ENCODE measurements at places on chromosomes 5 and 9. TPM values are rescaled to one million over a fixed set of nuclear protein-coding genes. Genes with fewer than 3 reads are reported as not detected.
A peak's percentile ranks its signal among the peaks of the same experiment; 100 is the strongest.

ADGRD2 gene
- total RNA-seq = not detected

DNA sequence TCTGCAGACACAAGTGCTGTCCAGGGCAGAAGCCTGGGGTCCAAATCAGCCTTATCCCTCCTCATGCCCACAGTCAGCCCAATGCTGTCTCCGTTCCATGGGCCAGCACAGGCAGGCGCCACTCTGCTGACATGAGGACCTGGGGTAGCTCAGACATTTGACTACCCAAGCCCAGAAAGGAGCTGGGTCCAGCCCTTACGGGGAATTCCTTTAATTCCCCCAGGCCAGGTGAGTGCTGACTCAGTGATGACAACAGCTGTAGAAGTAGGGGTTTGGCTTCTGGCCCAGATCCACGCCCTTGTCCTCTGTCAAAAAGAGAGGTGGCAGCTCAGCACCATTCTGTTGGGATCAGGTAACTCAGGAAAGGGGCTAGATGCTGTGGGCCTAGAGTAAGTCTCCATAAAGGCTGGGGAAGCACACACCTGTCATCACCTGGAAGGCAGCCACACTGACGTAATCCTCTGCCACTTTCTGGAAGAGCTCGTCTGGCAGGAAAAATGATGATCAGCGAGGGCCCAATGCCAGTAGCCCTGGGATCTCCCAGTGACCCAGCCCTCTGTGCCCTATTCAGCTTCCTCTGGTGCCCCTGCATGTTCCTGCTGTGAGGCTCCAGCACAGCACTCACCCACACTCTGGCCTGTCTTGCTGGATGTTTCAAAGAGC lies 1.9 kb downstream of the RAB24 start:
- peaks cover 21% of the 10 kb centered on the region for H3K4me1 ChIP-seq
- DNase-seq = peak; percentile 17
- H3K27ac ChIP-seq = no peak overlapping the region
- no peaks in the 10 kb centered on the region for H3K36me3 ChIP-seq

- DNase-seq = no peak
- no peaks in the 10 kb centered on the region for H3K27me3 ChIP-seq
- H3K4me1 ChIP-seq = no peaks in the 10 kb centered on the region
- no peaks in the 10 kb centered on the region for H3K36me3 ChIP-seq
Observed at GRCh38 chr5:39561421-39561820, 136.6 kb upstream of the DAB2 start.

- no peak for DNase-seq
- H3K4me1 ChIP-seq = peaks cover 6% of the 10 kb centered on the region
- no peak overlapping the region for H3K4me3 ChIP-seq
- no peaks in the 10 kb centered on the region for H3K36me3 ChIP-seq
- H3K27me3 ChIP-seq = no peaks in the 10 kb centered on the region
Observed at GRCh38 chr5:142795251-142795650, 25.1 kb downstream of the ARHGAP26 start.

- H3K4me1 ChIP-seq = no peaks in the 10 kb centered on the region
- H3K27me3 ChIP-seq = peaks cover 30% of the 10 kb centered on the region
- H3K4me3 ChIP-seq = no peak overlapping the region
Observed at GRCh38 chr5:38660194-38660668, 103.8 kb upstream of the LIFR start.

UBE2QL1 gene
- not detected for total RNA-seq

HRCT1 gene
- 1.2 TPM for total RNA-seq

- no peak overlapping the region for H3K27ac ChIP-seq
- H3K4me1 ChIP-seq = peaks cover 15% of the 10 kb centered on the region
- H3K27me3 ChIP-seq = no peaks in the 10 kb centered on the region
- no peaks in the 10 kb centered on the region for H3K36me3 ChIP-seq
Observed at GRCh38 chr5:159786901-159787691, 129.2 kb upstream of the ADRA1B start.

GNE gene
- 22.4 TPM for total RNA-seq
